ENCODE measurements at places on chromosomes 2 and 18.

DNA sequence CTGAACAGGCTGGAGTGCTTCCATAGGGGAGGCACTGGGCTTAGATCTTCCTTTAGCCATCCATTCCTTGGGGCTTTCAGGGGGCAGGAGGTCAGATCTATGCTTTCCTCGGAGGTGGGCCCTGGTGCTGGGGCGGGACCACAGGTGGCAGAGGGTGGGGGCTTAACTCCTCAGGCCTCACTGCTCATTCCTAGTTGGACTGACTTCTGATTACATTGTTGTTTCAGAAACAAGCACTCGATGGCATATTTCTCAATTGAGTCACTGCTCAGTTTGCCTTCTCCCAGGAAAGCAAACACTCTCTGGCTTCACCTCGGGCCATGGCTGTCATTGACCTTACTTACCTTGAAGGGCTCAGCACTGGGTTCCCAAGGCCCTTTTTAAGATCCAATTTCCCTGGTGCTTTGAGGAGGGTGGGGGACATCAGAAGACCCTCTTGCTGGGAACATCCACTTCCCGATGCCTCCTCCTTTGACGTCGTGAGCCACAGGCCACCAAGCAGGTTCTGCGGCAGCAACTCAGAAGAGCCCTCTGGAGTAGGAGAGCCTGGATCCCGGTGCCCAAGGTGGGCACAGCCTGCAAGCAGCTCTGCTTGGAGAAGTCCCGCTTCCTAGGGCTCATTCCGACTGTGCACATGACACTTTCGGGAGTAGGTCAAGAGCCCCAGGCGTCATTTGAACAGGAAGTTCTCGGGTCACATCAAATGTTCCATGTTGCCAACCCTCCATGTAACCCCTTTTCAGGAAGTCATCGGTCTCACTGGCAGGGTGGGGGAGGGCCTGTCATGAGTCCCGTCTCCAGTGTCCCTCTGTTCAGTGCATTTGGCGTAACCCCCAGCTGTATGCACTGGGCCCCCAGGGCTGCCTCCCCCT is 40.6 kb downstream of the SDC1 start:
- DNase-seq, result no peak

GRCh38 chr2:209322041-209322440 is 101.8 kb upstream of the MAP2 start:
- DNase-seq, result no peak

GRCh38 chr2:26838121-26838906 is 9.6 kb upstream of the DPYSL5 start:
- DNase-seq, result no peak

DNA sequence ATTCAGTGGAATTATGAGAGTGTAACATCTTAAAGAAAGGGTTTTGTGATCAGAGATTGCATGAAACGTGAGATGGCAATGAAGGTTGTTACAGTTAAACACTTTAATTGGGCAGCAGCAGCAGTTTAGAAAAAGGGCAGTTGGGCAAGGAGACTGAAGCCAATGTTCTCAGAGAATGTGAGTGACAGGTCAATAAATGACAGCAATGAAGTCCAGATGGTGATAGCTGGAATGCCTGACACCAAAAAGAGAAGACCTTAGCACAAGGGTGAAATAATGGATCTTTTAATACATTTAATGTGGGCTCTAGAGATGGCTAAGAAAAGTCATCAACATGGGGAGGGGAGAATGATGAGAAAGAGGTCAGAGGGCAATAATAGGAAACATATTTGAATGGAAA is 89.4 kb upstream of the CDH7 start:
- DNase-seq, result no peak

- DNase-seq, result no peak
Observed at GRCh38 chr2:164840458-164840929, 1.1 kb downstream of the COBLL1 start.

DNA sequence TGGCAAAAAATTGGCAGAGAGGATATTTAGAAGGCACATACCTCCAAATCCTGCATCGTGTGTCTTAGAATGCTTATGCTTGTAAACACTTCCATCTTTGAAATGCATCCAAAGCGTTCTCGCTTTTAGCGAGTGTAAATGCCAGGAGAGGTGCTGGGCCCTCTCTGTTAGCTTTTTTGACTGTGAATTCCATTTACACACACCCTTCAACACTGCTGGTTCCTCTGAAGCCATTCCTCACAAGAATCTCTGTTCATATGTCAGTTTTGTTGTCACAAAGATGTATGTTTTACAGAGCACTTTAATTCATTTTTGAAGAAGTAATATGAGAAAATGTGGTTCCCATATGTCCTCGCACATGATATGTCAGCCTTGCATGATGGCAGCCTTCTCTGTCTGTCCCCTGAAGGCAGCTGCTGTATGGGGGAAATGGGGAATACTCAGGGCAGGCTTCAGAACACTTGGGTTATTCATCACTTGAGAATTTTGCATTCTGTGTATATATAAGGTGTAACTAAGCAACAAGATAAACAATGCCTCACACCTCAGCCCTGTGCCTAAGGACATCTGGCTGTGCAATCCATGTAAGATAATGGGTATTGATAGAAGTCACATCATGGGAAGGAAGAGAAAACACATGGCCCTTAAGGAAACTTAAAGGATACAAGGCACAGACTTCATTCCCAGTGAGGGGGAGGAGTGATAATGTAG is 52.3 kb downstream of the RAB27B start:
- DNase-seq, result no peak

DNA sequence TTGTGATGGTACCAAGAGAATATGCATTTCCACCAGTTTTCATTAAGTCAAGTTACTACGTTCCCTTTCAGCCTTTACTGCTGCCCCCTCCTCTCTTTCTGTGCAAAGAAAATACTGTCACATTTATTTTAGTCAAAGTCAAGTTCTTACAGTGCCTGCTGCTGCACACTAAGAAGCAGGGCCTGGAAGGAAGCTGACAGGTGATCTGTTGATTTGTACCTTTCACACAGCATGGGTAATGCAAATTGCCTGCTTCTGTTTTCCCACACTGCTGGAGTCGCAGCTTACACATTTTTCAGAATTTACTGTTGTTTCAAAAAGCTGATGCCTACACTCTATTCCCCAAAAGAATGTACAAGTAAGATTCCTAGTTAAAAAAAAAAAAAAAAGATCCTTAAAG is 48.7 kb upstream of the CD226 start:
- DNase-seq, result no peak
